ENCODE measurements at places on chromosomes 16 and 17. TPM values are rescaled to one million over a fixed set of nuclear protein-coding genes. Genes with fewer than 3 reads are reported as not detected.

DNA sequence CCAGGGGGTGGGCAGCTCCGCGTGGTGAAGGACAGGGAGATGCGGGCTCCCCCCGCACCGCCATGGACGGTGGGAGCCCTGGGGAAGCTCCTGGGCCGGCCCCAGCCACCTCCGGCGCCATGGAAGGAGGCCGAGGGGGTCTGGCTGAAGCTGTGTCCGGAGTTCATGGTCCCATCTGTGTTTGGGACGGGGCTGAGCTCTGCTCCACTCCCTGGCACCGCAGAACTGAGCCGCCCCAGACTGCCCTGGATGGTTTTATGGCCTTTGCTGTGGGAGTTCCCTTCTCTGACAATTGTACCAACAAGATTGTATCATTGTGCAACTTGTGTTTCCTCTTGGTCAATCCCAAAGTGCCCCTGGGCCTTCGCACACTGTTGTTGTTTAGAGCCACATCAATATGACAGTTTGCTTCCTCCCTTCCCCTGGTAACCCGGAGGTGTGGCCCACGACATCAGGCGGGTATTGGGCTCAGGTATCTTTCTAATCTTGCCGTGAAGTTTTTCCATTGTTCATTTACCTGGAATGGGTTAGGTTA, 942 bp downstream of the KRT23 start:
- no peak for DNase-seq

GRCh38 chr17:19335951-19336631, 26.4 kb downstream of the B9D1 start:
- DNase-seq = no peak

Gene SLFN12
- total RNA-seq = 4.5 TPM

DNA sequence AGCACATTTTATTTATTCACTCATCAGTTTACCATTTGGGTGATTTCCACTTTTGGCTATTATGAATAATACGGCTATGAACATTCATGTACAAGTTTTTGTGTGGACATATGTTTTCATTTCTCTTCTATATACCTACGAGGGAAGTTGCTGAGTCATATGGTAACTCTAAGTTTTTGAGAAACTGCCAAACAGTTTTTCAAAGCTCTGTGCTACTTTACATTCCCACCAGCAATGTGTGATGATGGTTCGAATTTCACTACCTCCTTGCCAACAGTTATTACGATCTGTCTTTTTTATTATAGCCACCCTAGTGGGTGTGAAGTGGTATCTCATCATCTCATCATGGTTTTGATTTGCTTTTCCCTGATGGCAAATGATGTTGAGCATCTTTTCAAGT, 63.7 kb upstream of the MRTFB start:
- no peak for DNase-seq

GRCh38 chr16:88703486-88704309, 2.5 kb downstream of the RNF166 start:
- DNase-seq = no peak
